ENCODE measurements at places on chromosomes 13 and 19.

DNA sequence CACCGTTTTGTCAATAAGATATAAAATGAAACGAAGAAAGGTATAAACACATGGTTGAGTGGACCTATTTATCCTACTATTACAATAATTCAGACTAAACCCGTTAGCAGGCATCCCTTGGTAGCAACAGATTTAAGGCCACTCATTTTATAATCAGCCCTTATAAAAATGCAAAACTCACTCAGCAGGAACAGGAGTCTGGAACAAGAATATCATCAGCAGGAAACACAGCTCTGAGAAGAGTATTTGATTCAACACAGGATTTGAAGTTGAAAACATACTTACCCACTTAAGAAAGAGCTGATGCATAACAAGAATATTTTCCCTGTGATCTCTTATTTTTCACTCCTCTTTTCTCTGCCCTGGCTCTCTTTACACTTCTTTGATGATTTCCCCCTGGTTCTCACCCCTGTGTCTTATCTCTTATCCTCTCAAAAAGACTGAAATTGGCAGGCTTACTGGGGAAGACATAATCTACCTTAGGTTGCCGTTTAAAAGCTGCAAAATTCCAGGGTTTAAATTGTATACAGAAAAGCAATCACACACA lies 1722.7 kb downstream of the SLITRK5 start:
- no peak for DNase-seq

DNA sequence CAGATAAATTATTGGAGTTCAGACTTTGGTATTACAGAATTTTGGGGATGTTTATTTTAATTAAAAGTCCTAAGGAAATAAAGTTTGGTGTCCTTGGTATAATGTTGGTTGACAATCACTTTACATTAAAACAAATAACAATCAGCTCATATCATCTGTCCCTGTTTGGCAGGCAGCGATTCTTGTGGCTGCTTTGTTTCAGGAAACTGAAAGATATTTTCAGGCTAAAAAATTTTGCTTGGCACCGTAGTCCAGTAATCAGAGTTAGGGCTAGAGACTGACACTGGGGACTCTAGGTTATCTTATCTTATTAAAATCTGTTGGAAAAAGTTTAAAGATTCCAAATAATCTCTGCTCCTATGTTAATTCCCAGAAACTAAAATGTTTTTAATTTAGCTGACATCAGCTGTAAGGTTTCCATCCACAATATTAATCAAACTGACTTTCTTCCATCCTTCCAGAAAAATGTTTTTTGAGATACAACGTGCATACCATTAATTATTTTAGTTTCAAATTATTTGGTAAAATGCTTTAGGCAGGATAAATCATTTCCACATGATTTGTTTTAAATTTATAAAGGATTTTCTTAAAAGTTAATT lies 97.6 kb downstream of the ZIC5 start:
- DNase-seq, result no peak

- DNase-seq, result peak; percentile 86
These were observed 9.4 kb downstream of the C19orf81 start for GRCh38 chr19:50658441-50659317.

- DNase-seq, result no peak
These were observed 3.1 kb downstream of the SHISA2 start for GRCh38 chr13:26048741-26049140.

GRCh38 chr19:58279925-58280316 lies 1.2 kb downstream of the ZNF8 start:
- no peak for DNase-seq

GRCh38 chr13:61247149-61247936 lies 168.3 kb downstream of the PCDH20 start:
- DNase-seq, result no peak

DNA sequence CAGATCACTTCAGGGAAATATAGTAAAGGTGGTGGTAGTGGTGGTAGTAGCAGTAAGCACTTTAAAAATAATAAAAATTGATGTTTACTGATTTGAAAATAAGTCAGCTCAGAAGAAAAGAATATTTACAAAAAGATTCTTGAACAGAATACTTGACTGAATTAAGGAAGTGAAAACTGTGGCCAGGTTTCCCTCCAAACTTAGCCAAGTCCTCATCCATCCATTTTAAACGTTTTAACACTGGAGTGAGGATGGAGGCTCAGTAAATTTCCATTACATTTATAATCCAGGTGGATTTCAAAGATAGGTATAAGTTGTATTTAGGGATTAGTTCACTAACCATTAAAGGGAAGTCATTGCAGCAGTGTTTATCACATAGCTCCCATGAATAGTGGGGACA lies 221.5 kb downstream of the RGCC start:
- no peak for DNase-seq

DNA sequence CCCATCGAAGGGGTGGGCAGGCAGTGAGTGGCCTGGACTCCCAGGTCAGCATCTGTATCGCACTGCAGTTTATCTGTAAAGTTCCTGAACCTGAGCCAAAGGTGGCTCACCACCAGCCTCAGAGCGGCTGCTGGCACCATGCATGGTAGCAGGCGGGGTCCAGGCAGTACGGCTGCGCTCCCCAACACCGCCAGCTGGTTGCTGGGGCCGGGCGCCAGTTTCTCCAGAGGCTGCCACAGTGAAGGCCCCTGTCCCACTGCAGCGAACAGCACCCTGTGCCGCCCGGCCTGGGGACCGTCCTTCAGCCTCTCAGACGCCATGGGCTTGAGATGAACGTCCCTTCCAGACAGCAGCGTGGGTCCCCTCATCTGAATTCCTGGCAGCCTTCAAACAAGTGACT lies 109.8 kb downstream of the KDM4B start:
- peak; percentile 65 for DNase-seq

DNA sequence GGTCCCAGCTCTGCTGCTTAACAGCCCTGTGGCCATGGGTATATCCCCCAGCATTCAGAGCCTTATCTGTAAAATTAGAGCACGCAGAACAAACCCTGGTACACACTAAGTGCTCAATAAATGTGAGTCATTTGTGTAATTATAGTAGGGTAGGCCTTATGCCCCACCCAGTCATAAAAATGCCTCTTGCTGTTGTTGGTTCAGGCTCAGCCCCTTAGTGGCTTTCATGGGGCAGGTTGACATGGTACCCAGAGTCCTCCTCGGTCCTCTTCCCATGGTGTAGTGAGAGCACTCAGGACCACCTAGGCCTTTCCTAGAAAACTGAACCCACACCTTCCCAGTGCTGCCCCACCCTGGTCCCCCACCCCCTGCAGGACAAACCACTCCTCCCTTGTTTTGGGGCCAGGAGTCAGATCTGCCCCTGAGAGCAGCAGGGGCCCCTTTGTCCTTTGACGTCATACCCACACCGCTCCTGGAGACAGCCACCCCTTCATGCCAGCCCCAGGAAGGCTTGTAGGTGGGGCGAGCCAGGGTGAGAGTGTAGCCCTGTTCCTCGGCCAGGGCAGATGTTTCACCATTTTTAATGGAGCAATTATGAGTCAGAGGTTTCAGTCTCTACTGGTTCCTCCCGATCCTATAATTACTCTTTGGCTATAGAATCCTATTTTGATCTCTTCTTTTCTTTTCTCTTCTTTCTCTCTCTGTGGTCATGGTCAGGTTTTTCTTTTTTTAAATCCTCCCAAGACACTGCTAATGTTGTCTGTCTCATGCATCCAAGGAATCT lies 36.8 kb downstream of the ACTN4 start:
- DNase-seq, result no peak

- no peak for DNase-seq
These were observed 2.5 kb upstream of the ISYNA1 start for GRCh38 chr19:18440415-18440877.

- no peak for DNase-seq
These were observed 944.8 kb upstream of the PCDH9 start for GRCh38 chr13:68174893-68175292.

GRCh38 chr13:110756219-110756631 lies 42.7 kb downstream of the ING1 start:
- no peak for DNase-seq

GRCh38 chr13:107441279-107441678 lies 774.1 kb downstream of the LIG4 start:
- DNase-seq, result no peak

DNA sequence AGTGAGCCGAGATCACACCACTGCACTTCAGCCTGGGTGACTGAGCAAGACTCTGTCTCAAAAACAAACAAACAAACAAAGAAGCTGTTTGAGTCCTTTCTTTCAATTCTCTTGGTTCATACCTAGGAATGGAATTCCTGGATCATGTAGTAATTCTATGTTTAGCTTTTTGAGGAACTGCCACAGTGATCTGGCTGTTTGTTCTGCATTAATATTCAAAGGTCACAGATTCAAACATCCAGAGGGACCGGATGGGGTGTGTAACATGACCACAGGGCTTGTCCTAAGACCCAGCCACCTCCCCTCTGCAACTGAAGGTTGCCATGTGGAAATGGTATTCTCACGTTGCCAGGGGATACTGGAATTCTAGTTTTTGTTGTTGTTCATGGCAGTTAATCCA lies 10.2 kb downstream of the COLGALT1 start:
- DNase-seq, result no peak

DNA sequence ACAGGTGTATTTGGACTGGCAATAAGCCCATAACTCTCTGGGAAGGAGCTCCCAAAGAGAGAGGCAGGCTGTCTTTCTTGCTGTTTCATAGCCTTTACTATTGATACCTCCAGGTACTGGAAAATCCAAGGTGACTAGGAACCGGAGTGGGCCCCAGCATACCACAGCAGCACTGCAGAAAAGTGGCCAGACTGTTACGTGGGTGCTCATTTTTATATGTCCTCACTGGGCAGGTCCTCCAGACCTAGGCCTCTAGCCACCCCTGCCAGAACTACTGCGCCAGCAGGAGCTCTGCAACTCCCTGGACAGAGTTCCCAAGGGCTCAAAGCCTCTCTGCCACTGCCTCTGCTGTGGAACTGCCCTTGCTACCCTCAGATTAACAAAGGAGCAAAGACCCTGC lies 46.4 kb downstream of the LIG4 start:
- no peak for DNase-seq
